BJ (cell line): ENCODE measurements at places on chromosomes 3 and 15.
A peak's percentile ranks its signal among the peaks of the same experiment; 100 is the strongest.

GRCh38 chr3:16927485-16927884, 42.7 kb downstream of the PLCL2 start:
- no peak for DNase-seq

- DNase-seq, result no peak
Measured at GRCh38 chr3:13262493-13263211, 157.5 kb downstream of the NUP210 start.

GRCh38 chr3:58952128-58952917, 97.5 kb downstream of the CFAP20DC start:
- DNase-seq, result no peak

GRCh38 chr3:124741027-124741426, 10.8 kb downstream of the UMPS start:
- DNase-seq, result no peak

DNA sequence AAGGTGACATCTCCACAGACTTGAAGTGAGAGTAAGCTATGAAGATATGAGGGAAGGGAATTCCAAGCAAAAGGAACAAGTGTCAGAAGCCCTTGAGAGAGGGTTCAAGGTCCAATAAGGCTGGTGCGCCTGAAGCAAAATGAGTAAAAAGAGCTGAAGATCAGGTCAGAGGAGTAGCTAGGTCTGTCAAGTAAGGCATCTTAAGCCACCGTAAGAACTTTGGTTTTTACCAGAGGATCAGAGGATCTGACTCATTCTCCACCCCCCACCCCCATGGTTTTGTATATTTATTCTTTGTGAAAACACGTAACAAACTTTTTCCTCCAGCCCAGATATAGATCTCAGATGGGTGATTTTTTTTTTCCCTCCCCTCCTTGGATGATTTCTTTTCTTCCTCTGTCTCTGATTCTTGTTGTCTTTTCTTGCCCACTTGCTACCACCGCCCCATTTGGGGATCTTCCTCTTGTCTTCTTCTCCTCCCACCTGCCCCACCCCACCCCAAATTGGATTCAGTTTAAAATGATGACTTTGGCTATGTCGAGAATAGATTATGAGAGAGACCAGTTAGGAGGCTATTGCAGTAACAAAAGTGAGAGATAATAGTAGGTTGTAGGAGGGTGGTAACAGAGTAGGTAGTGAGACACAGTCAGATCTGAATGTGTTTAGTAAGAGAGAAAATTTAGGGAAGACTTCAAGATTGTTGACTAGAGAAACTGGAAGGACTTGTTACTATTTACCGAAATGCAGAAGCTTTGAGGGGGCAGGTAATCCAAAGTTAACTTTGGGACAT, 6.1 kb downstream of the TRMT10C start:
- no peak for DNase-seq

DNA sequence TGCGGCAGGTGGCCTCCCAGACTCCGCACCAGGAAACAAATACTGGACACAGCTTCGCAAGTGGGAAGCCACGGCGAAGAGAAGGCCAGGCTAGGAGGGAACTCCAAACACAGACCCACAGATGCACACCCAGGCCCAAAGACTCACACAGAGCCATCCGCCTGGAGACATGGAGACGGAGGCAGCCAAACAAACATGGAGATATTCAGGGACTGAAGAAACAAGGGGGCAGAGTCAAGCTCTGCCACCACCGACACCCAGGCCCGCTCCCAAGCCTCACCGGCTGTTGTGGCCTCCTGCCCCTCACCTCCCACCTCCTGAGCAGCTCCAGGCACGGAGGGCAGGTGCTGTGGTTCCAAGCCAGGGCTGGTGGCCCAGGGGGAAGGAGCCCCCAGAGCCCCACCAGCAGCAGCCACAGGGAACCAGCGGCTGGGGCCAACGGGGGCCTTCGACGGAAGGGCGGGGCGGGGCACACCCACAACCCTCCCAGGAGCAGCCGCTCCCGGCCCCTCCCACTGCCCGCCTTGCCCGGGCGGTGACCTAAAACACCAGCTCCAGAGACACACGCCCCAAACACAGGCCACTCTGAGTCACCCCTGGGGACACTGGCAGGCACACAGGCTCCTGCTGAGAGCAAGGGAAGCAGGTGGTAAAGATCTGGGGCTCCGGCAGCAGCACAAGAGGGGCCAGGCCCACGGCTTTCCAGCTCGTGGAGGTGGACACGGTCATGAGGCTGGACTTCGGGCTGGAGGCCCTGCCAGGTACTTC, 31.9 kb downstream of the TNK2 start:
- no peak for DNase-seq

DNA sequence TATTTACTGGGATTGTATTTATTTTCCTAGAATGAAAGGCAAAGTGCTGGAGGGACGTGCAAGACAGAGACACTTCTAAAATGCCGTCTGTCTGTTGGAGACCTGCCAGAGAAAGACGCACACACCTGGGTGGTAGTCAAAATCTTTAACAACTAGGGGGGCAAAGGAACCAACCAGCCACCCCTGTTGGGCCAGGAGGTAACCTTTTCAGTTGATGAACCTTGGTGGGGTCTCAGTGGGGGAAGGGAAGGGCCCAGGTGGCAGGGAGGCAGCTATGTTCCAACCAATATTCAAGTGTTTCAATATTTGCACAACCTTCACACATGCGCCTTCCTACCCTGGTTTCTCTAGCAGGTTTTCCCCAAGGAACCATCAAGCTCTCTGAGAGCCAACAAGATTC, 99.0 kb downstream of the MEGF11 start:
- no peak for DNase-seq

- DNase-seq, result peak; percentile 25
Measured at GRCh38 chr15:56835718-56836171, 82.7 kb upstream of the TCF12 start.

- DNase-seq, result no peak
Measured at GRCh38 chr3:12878141-12878574, 36.8 kb upstream of the RPL32 start.

DNA sequence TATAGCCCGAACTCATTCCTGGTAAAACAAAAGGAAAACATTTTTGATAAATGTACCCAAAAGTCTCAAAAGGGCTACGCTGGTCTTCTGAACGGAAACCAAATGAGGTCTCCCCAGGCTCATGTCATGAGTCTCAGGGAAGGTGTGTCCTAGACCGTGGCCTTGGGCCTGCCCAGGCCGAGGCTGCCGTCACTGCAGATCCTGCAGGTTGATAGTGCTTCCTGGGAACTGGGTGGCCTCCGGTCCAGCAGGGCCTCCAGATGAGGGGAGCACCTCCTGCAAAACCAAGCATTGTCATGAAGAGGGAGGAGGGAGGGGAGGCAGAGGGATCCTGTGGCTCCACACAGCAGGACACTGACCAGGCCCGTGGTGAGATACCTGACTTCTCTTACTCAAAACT, 37.5 kb downstream of the ZXDC start:
- no peak for DNase-seq
